ENCODE measurements at places on chromosomes 4 and X.

- no peak for DNase-seq
Observed at GRCh38 chrX:146854281-146854680, 39.7 kb upstream of the CXorf51A start.

DNA sequence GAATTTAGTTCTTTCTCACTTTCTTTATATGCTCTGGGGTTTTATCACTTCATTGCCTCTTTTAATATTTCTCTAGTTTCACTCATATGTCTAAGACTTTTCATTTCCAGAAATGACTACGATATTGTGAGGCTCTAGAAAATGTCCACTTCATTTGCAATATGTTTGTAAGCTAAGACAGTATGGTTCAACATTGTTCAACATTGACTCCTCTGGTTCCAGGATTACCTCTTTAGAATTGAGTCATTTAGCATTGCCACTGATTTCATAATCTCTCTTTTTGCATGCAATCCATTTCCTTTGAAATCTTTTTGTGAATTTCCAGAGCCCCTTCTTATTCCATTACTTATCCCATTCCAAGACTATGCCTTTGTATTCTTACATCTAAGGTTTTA lies 32.3 kb downstream of the BBS12 start:
- DNase-seq: no peak

DNA sequence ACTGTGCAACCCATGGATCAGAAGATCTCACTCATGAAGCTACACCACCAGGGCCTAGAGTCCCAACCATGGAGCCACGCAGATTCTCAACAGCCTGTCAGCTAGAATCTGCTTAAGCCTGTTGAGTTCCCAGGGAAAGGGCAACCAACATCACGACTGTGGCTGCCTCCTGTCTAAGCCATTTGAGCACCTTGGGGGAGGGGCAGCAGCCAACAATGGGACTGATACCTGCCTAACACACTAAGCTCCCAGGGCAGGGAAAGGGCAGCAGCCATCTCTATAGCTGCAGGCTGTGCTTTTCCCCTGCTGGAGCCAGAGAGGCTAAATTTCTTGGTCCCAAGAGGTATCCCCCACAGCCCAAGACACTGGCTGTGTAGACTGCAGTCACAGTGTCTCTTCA lies 96.5 kb upstream of the TCEAL2 start:
- DNase-seq: no peak

DNA sequence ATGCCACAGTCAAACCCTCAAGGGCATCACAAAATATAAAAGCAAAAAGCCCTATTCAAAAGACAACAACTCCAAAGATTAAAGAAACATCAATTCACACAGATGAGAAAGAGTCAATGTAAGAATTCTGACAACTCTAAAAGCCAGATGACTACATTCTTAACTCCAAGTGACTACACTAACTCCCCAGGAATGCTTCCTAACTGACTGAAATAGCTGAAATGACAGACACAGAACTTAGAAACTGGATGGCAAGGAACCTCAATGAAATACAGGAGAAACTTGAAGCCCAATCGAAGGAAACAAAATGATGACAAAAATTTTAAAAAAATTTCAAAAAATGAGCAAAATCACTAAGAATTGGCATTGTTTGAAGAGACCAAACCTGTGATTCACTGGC lies 1047.6 kb upstream of the PCDH10 start:
- no peak for DNase-seq

DNA sequence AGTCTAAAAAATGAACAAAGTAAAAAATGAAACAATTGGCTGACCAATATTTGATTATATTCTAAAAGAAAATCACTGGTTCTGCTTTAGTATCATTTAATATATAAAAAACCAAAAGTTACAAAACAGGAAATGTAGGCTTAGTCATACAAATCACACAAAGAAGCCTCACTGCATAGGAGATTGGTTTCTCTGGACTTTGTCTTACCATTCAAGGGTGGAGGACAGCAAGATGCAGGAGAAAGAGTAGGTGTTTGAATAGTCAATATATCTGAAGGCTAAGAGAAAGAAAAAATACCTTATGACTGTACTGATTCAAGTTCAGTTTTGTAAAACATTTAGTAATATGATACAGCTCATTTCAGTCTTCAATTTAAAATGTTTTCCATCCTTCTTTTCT lies 28.6 kb upstream of the TAF9B start:
- no peak for DNase-seq

GRCh38 chr4:107098401-107098800 lies 62.3 kb upstream of the DKK2 start:
- no peak for DNase-seq

DNA sequence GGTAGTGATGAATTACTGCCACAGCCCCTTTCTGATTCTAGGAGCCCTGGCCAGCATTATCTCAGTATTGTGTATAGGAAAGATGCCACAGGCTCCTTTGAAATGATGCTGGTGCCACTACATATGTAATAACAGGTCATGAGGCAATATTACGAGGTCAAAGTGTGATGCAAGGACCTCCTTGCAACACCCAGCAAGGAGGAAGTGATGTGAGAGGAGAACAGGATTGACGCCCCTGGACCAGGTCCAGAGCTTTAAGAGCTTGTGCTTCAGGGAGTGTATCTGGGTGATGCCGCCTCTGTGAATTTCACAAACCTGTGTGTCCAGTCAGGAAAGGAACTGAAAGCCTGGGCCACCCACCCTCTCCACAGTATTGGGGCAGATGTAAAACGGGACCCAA lies 261.8 kb downstream of the MID1IP1 start:
- no peak for DNase-seq

- DNase-seq: no peak
Observed at GRCh38 chr4:6562931-6563901, 11.8 kb upstream of the MAN2B2 start.

GRCh38 chrX:100512471-100512870 lies 72.3 kb upstream of the TNMD start:
- DNase-seq: peak; percentile 1

DNA sequence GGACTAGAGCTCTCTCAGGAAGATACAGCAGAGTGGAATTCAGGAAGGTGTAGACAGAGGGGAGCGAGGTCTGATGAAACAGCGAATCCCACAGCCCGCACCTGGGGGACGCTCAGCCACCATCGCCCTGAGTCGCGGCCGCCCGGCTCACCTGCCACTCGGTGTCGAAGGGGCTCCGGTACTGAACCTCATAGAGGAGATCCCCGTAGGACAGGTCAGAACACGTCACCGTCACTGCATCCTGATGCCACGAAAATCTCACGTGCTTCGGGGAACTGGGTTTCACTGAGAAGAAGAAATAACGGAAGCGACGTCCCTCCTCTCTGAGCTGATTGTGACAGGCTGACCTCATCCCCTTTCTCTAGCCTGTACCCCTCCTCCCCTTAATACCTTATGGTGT lies 10.2 kb downstream of the CRLF2 start:
- no peak for DNase-seq

GRCh38 chr4:153764601-153765368 lies 5.0 kb upstream of the RNF175 start:
- no peak for DNase-seq

GRCh38 chr4:26791346-26791745 lies 69.3 kb upstream of the STIM2 start:
- DNase-seq: peak; percentile 58

- DNase-seq: no peak
Observed at GRCh38 chr4:55311792-55312488, 34.1 kb upstream of the SRD5A3 start.

DNA sequence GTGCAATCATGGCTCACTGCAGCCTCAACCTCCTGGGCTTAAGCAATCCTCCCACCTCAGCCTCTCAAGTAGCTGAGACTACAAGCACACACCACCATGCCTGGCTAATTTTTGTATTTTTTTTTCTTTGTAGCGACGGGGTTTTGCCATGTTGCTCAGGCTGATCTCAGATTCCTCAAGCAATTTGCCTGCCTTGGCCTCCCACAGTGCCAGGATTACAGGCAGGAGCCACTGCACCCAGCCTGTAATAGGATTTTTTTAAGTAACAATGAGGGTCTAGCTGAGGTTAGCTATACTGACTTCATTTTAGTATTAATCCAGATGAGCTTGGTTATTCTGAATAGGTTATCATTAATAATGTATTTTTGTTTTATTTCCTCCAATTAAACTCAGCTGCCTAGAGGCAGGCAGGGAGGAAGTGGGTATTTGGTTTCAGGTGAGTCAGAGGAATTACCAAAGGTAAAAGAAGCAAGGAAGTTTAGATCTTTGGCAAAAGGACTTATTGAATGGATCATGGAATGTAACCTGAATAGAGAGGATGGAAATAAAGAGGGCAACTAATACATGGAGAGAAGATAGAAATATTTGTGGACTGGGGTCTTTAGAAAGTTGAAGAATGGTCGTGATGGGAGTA lies 1023.3 kb upstream of the TENM3 start:
- DNase-seq: no peak

DNA sequence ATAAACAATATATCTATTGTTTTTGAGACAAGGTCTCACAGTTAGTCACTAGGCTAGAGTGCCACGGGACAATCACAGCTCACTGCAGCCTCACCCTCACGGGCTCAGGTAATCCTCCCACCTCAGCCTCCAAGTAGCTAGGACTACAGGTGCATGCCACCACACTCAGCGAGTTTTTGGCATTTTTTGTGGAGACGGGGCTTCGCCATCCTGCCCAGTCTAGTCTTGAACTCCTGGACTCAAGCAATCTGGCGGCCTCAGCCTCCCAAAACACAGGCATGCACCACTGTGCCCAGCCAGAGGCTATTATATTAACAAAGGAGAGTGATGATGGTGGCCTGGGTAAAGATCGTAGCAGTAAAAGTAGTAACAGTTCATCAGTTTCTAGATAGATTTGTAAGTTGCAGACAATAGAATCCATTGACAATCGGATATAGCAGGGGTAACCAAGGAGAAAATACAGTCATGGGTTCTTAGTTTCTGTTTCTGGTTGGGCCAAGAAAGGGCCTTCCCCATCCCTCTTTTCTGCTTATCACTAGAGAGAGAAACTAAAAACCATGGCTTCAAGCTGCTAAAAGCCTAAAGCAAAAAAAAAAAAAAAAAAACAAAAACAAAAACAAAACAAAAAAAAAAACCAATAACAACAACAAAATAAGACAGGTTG lies 60.6 kb downstream of the ANXA10 start:
- no peak for DNase-seq

- DNase-seq: no peak
Observed at GRCh38 chr4:53123819-53124218, 242.0 kb downstream of the SCFD2 start.

GRCh38 chrX:131729295-131729694 lies 185.4 kb downstream of the OR13H1 start:
- no peak for DNase-seq

DNA sequence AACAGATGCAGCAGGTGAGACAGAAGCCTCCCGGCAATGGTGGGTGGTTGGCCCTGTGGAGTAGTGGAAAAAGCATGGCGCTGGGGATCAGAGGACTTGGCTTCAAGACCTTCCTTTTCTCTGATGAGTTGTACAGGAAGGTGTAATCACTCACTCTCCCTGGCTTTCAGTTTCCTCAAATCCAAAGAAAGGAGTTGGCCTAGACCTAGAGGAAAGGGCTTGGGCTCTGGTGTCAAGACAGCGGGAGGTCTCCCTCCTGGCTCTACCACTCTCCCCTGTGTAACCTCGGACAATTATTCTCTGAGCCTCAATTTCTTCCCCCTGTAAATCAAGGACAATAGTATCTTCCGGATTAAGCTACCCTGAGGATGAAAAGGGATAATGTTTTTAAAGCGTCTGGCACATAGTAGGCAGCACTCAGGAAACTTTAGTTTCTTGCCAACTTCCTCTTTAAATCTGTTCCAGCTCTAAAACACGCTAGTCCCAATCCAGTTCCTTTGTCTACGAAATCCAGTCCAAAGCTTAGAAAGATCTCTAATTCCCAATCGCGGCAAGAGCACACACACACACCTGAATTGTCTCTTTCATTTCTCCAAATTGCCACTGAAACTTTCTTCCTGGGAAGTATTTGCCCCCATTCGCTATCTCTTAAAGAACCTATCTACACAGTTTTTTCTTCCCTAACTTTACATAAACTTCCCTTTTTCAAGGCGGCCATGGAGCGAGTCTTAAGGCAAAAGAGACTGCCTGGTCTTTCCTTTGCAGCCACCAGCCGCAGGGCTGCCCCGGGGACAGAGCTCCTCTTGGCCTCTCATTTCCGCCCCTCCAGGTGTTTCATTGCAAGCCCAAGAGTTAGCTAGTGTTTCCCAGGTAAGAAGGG lies 29.9 kb upstream of the GPC4 start:
- peak; percentile 4 for DNase-seq

DNA sequence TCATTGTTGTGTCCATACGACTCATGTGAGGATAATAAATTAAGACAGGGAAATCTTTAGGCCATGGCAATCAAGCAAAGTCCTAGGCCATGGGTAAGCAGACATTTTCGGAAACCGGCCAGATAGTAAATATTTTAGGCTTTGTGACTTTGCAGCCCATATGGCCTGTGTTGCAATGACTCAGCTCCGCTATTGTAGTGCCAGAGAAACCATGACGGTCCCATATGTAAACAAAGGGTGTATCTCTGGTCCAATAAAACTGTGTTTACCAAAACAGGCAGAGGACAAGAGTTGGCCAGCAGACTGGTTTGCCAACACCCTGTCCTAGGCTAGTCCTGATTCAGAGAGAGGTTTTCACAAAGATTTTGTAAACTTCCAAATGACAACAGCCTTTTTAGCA lies 5.0 kb downstream of the FAM114A1 start:
- no peak for DNase-seq

DNA sequence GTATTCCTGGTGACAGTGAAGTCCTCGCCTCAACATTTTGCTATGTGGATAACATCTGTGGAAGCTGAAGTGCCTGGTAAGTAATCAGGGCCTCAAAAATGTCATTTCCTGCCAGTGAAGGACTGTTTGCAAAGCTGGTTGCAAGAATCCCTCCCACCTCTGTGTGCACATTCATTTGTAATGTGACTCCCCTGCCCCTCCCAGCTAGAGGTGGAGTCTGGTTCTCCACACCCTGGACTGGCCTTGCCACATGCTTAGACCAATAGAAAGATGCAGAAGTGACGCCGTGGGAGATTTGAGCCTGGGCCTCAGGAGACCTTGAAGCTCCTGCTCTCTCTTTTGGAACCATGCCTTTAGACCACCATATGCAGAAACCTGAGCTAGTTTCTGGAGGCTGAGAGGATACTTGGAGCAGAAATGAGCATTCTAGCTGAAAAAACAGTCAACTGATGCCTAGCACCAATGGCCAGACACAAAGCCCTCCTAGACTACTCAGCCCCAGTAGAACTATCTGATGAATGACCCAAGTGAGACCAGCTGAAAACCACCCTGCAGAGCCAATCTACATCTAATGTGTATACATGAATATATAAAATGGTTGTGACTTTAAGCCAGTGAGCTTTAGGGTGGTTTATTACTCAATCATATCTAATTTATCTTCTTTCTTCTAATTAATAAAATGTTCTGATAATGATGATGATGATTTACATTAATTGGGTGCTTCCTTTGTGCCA lies 47.8 kb upstream of the CRMP1 start:
- DNase-seq: no peak

- no peak for DNase-seq
Observed at GRCh38 chr4:184548648-184549341, 74.4 kb upstream of the IRF2 start.

GRCh38 chrX:110531873-110532580 lies 173.4 kb downstream of the RTL9 start:
- no peak for DNase-seq

Data from G401 (cell line).